ENCODE measurements at places on chromosomes 5 and 9.

GRCh38 chr5:57232293-57233033, 58.6 kb downstream of the GPBP1 start:
- DNase-seq: no peak

DNA sequence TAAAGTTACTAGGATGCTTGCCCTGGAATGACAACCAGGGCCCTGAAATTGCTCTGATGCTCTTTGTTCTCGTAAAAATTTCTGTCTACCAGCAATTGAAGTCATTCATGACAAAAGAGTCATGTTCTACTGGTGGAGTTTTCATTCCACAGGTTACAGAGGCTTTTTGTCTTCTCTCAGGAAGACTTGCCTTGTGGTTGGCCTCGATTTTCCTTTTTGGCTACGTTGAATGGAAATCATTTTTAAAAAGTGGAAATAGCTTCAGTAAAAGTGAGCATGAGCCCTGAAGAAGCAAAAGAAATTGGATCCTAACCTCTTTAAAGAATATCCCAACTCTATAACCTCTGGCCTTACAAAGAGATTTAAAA, 255.2 kb downstream of the AOPEP start:
- no peak for DNase-seq

DNA sequence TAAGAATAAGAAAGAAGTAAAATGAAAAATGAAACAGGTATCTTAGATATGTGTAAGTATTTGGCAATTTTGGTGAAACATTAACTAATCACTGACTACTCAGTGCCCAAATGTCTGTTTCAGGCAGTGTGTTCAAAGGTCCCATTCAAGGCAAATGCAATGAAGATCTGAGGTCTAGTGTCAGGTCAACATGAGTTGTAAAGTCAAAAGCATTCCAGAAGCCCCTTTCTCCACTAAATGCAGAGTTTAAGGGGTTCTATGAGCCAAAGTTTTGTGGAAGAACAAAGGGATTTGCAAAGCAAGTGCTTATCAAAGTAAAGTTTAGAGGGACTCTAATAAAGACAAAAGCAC, 71.0 kb upstream of the GPBP1 start:
- no peak for DNase-seq

DNA sequence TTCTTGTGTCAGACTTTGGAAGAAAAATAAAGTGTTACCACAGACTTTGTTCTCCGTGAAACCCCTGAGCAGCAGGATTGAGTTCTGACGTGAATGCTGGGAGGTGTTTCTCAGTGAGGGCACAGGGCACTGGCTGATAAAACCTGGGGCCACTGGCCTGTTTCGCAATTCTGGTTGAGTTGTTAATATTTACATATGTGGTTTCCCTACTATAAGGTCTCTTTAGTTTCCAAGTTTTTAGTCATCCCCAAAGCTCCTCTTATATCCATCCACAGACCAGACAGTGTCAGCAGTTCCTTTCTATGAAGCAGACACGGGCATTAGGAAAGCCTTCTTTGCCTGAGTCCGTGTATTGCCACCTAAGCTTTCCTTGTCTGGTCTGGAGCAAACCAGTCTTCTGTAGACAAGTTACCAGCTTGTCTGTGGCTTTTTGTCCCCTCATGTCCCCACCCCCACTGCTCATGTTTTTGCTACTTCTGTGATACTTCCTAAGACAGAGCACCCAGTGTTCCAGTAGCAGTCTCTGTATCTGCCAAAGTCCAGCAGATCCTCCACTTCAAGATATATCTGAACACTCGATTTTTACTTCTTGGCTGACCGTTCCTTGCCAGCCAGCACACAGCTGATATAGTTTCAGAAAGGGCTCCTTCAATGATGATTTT, 42.0 kb downstream of the ACO1 start:
- no peak for DNase-seq

DNA sequence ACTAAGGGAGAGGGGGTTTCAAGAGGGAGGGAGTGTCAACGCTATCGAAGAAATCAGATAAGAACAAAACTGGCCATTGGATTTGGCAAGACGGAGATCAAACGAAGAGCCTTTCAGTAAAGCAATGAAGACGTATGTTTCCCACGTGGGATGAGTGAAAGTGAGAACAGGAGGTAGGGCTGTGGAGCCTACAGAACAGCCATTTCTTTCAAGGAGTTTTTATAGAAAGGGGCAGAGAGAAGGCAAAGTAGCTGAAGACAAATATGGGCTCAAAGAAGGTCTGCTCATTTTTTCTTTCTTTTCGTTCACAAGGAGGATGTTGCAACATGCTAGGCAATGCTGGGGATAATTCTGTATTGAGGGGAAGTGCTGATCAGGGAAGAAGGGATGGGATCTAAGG, 98.3 kb downstream of the SUSD1 start:
- no peak for DNase-seq

- DNase-seq: no peak
These were observed 108.3 kb downstream of the EPB41L4A start for GRCh38 chr5:112310746-112311145.

GRCh38 chr9:36938617-36939016, 95.5 kb downstream of the PAX5 start:
- no peak for DNase-seq

GRCh38 chr9:116153765-116154333, at the start of gene PAPPA:
Gene PAPPA (plus strand): TSS chr9:116153791. CDS start chr9:116154173, 382 bp downstream.
- no peak for DNase-seq

DNA sequence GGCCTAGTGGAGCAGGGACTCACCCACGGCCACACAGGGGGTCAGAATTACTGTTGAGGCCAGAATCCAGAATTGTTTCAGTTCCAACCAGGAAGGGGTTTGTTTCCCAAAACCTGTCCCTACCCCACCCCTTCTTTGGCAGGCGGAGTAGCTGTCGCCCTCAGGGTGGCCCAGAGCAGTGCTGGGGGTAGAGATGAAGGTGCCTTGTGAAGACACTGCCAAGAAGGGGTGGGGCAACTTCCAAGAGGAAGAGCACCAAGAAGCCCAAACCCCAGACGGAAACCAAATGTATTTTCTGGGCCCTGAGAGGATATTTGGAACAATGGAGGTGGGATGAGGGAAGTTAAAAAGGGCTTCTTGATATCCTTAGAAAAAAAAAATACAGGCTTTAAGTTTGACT, 11.4 kb upstream of the NDST1 start:
- no peak for DNase-seq

GRCh38 chr9:93843396-93843795, 111.8 kb downstream of the BARX1 start:
- no peak for DNase-seq

All from stimulated activated CD4-positive, alpha-beta T cell treated with anti-CD3 and anti-CD28 coated beads, Interleukin-2, amount 100 ng/mL, for 24 hours (primary cell).